Right ventricle myocardium inferior (tissue), 1 donor: ENCODE measurements at places on chromosomes 3 and 15.

DNA sequence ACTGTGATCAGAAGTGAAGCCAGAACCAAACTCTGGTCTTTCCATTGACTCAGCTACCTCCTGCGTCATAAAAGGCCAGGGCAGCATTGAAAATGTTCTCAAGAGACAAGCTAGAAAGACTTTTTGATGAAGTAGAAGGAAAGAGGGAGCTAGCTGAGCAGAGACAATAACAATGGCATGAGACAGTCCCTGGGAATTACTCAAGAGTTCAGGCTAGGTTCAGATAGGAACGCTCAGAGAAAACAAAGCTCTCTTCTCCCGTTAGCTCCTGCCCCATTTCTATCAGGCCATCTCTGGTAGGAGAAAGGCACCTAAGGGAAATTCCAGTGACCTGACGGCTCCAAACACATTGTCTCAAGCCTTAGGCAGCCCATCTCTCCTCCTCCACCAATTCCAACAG is 7.0 kb upstream of the OXTR start:
- DNase-seq = no peak

- DNase-seq = no peak
Measured at GRCh38 chr3:7461202-7461825, 600.4 kb downstream of the GRM7 start.

DNA sequence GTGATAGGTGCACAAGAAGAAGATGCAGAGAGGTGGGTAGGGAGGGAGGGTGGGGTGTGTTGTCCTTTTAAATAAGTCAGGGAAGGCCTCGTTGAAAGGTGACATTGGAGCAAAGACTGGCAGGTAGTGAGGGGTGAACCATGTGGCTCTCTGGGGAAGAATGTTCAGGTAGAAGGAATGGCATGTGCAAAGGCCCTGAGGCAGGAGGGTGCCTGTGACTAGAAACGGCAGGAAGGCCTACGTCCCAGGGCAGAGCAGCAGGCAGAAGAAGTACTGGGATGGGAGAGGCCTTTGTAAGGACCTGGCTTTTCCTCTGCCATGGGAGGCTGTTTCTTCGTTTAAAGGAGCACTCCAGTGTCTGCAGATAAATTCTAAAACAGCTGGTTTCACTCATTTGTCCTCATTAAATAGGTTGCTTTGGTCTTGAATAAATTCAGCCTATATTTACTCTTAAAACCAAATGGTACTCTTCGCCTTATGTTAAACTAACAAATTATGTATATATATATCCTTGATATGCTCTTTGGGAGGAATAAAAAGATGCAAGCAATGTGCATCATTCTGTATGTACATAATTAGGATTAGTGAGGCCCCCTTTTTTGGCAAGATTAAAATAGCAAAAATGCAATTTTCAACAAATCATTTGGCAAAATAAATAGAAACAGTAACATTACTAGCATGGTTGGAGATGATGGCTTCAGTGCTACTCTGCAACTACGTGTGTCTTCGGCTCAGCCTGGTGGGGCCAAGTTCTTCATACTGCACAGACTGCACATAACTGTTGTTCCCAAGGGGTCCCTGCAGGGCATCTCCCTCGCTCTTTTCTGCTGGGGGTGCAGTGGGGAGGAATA is 151.4 kb downstream of the KLF13 start:
- no peak for DNase-seq

- no peak for DNase-seq
Measured at GRCh38 chr15:25946241-25946805, 83.2 kb upstream of the ATP10A start.

DNA sequence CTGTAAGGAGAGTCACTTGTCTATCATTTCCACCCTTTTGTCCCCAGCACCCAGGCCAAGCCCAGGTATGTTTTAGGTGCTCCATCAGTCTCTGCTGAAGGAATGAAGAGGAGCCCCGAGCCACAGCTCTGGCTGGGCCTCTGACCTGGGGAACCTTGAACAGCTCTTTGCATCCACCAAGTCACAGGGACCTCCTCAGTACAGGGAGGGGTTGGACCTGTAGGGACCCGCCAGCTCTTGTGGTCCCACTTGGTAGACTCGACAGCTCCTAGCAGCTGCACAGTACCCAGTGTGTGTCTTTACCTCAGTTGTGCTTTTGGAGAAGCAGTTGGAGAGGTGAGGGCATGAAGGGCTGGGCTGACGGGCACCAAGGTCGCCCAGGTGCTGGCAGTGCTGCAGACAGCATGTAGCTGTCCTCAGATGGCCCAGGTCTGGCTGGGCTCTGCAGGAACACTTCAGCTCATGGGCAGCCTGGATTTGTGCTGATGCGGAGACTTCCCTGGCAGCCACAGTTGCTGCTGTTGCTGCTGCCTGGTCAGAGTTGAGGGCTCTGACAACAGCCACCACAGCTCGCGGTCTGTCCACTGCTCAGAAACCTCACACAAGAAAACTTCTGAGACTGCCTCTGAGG is 123.6 kb downstream of the CACNA1D start:
- no peak for DNase-seq

DNA sequence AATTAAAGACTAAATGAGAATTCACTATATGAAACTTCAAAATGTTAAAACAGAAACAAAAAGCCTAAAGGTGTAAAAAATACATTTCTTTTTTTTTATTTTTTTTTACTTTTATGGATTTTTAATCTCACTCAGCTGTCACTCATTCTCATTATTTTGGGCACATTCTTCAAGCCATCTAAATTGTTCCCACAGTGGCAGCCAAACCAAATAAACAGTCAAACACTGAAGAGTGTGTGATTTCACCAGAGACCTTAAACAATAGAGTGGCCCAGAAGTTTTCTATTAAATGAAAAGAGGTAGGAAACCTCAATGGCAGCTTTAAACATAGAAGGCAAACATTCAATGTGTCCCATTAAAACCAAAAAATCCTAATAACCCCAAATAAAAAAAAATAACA is 616.1 kb downstream of the OTOL1 start:
- DNase-seq = no peak

DNA sequence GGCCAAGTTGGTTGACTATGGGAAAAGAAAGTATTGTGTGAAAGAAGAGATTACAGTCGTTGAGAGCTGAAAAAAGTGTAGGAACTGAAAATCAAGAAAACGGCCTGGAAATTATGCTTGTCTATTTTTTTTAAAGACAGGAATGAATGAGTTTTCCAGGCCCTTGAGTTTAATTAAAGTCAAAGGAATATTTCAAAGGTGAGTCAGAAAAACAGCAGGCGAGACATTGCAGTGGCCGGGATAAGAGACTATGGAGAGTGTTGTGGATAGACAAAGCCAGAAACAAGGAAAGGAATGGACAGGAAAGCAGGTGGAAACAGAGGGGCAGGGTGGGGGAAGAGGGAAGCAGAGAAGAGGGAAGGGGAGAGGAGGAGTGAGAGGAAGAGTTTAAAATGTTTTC is 275.1 kb upstream of the LRTM1 start:
- DNase-seq = no peak

- no peak for DNase-seq
Measured at GRCh38 chr3:53694046-53694445, 152.2 kb downstream of the CHDH start.

DNA sequence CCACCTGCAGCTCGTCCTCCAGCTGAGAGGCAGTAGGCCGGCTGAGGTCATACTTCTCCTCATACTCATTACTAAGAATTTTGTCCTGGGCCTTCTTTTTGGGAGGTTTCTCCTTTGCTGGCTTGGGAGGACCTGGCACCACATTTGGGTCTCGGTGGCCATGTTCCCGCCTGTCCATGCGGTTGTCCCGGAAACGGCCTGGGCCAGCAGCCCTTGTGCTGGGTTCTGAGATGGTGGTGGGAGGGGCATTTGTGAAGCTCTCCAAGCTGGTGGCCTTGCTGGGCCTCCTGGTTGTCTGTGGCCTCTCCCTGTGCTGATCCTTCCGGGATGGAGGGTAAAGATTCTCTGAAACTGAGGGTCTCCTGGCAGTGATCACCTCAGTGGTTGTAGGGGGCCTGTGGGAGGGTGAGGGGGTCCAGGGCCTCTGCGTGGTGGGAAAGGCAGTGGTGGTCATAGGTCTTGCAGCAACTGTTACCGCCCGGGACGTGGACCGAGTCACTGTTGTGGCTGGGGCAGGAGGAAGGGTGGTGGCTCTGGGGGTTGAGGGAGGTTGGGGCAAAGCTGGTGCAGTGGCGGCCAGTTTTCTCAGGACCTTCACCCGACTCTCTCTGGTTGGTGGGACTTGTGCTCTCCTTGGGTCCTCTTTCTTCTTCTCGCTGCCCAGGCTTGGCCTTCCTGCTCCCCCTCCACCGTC is 2.5 kb downstream of the CCDC80 start:
- peak; percentile 71 for DNase-seq

GRCh38 chr3:148512648-148513047 is 185.1 kb upstream of the AGTR1 start:
- no peak for DNase-seq

- no peak for DNase-seq
Measured at GRCh38 chr3:13479332-13479581, 849 bp upstream of the HDAC11 start.
